Left ventricle myocardium inferior (tissue), 1 donor: ENCODE measurements at places on chromosomes 4 and X. TPM values are rescaled to one million over a fixed set of nuclear protein-coding genes. Genes with fewer than 3 reads are reported as not detected.

Gene MAGEE1
- total RNA-seq: 3.3 TPM

Gene DRD5
- not detected for total RNA-seq

Gene ADGRG4
- total RNA-seq: not detected

Gene CEP135
- total RNA-seq: 2.5 TPM

Gene FAM149A
- total RNA-seq: 12.2 TPM

Gene GPR173
- total RNA-seq: 0.25 TPM

Gene MEPE
- total RNA-seq: not detected
